ENCODE measurements at places on chromosomes 13 and 19. TPM values are rescaled to one million over a fixed set of nuclear protein-coding genes. Genes with fewer than 3 reads are reported as not detected.

DNA sequence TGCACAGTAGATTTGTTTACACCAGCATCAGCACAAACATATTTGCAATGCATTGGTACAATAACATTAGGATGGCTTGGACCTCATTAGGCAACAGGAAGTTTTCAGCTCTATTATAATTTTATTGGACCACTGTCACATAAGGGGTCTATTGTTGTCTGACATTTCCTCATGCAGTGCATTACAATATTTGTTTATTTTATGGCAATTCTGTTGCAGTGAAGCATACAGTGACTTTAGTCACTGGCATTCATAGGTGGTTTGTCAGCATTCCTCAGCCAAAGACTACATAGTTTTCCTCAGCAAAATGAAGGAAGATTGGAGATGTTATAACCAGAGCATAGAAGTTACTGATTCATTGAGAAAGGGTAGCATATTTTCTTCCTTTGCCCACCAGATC is 1732.9 kb downstream of the PCDH9 start:
- DNase-seq, result peak; percentile 73

- no peak for DNase-seq
Measured at GRCh38 chr13:43171489-43171888, 148.1 kb downstream of the DNAJC15 start.

DNA sequence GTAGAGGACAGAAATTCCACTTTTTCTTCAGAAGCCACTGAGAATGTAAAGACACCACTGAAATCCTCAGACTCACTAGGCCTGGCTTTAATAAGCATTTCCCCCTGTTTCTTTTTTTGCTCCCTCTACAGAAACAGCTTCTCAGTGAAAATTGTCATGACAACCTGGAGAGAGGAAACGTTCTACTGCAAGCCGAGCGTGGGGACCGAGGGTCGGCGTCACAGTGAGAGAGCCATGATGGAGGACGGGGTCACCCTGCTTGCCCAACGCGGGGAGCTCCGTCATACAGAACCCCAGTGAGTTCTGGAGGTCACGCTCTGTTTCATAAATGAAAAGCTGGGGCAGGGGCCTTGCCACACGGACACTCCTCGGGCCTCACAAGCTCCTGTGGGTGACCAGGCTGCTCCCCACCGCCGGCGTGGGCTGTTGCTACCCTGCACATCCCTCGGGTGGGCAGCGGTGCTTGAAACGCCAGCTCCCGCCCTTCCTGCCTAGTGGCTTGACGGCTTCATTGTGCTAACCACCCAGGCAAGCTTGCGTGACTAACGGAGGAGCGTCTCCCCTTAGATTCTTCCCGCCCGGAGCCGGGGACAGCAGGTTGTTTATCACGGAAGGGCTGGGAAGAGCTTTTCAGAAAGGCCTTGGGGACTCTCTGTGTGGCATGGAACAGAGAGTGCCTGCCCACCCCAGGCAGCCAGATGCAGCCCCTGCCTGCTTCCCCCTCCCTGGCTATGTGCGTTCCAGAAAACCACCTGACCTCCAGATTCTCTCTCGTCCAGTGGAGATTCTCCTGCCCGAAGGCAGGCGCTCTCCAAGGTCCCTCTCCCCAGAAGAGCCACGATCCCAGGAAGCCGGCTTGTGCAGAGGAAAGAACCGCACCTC is 153.6 kb downstream of the KATNAL1 start:
- DNase-seq, result peak; percentile 44

DNA sequence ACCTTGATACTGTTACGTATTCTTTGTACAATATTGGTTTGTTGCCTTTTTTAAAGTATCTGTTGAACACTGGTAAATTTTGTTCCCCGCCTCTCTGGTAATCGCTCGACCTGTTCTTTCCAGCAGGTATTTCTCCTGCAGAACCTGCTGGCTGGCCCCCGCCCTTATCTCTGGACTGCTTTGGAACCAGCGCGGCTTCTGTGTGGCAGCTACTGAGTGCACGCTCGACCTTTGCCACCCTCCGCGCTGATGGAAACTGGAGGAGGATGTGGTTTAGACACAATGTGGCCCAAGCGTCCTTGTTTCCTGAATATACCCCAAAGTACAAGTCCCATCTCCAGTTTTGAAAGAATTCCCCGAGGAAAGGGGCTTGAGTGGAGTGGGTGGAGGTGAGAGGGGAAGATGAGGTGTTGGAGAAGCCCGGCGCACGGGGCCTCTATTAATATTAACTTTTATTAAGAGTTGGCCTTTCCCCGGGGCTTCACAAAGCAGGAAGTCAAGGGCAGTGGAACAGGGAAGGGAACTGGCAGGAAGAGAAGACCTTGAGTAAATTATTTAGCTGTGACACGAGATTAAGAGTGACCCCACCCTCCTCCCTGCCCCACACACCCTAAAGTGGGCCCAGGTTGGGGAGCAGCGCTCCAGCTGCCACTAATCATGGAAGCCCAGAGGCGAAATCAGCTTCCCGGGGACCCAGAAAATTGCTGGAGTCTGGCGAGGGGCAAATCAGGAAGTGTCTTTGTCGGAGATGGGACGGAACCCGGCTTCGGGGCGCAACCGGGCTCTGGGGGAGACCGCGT is 16.0 kb downstream of the CDX2 start:
- DNase-seq, result peak; percentile 1

GRCh38 chr13:65677906-65678305 is 1552.2 kb downstream of the PCDH9 start:
- peak; percentile 9 for DNase-seq

GRCh38 chr13:106417467-106418110 is 117.9 kb downstream of the EFNB2 start:
- DNase-seq, result no peak

DNA sequence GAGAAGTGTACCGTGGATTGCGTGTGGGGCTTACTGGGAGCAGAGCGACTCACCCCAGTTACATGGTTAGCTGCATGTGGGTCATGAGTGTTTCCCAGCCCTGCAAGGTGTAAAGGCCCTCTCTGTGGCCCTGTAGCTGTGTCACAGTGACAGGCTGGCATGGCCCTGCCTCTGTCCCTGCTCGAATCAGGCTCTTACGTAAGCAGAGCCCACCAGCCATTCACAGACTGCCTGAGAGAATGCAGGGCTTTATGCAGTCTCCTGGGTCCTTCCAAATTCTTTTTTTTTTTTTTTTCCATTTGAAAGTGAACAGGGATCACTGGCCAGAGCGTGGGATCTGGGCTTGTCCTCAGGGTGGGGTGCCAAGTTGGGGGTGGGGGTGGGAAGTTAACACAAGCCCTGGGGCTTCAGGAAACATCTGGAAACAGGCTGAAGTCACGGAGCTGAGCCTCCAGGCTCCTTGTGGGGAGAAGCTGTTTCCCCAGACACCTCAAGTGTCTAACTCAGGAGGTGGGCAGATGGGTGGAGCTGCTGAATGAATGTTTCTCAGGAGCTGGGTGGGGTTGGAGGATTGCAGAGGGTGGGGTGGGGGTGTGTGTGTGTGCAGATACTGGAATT is 13.4 kb downstream of the TECR start:
- DNase-seq, result no peak

GRCh38 chr13:30873499-30873898 is 32.6 kb upstream of the MEDAG start:
- DNase-seq, result no peak

- peak; percentile 32 for DNase-seq
Measured at GRCh38 chr13:25806264-25806974, 245.4 kb downstream of the SHISA2 start.

- DNase-seq, result no peak
Measured at GRCh38 chr19:19094513-19094912, 30.7 kb downstream of the SLC25A42 start.

GRCh38 chr13:32790731-32791130 is 204.5 kb downstream of the PDS5B start:
- peak; percentile 4 for DNase-seq

DNA sequence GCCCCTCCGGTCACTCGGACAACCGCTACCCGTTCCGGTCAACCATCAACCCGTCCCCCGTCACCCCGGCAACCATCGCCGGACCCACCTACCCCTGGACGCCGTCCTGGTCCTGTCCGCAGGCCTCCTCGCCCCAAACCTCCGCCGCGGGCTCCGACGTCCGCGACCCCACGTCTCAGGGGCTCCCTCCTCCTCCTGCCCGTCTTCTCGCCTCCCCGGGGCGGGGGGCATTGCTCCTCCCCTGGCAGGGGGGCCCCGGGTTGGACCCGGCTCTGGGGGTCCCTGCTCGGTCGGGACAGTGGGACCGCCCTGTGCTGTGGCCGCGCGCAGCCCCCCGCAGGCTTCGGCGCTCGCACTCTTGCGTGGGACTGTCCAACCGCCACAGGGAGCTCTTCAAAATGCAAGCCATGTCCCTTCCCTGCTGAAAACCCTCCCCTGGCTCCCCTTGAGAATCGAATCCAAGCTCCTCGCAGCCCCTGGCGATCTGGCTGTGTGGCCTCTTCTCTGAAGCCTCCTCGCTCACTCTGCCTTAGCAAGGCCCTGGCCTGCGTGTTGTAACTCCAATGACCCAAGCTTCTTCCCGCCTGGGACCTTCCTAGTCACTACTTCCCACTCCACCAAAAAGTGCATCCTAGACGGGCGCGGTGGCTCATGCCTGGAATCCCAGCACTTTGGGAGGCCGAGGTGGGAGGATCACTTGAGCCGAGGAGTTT is 8.4 kb downstream of the EPHX3 start:
- DNase-seq, result no peak

- no peak for DNase-seq
Measured at GRCh38 chr19:13537454-13537853, 31.2 kb upstream of the CACNA1A start.

GRCh38 chr19:40542202-40542859 is 34.3 kb upstream of the SHKBP1 start:
- DNase-seq, result no peak

- no peak for DNase-seq
Measured at GRCh38 chr19:34308381-34309367, 54.3 kb downstream of the GARRE1 start.

DNA sequence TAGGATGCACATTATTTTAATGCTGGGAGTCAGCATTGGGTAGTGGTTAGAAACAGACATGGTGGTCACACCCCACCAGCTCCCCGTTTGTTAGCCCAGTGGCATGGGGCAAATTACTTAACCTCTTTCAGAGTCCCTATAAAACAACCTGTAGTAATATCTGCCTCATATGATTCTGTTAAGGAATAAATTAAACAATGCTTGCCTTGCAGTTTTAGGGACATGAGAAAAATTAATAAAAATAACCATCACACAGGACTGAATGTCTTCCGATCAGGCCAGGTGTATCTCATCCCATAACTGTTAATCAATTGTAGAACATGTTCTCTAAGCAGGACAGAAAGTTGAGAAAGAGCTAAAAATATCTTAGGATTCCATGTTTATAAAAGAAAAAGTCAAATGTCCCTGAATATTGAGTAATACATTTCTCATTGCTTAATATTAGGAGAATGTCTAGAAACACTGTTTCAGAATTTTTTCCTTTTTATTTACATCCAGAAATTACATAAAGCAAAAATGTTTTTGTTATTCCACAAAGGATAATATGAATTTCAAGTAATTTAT is 196.5 kb downstream of the GPC6 start:
- DNase-seq, result no peak

DNA sequence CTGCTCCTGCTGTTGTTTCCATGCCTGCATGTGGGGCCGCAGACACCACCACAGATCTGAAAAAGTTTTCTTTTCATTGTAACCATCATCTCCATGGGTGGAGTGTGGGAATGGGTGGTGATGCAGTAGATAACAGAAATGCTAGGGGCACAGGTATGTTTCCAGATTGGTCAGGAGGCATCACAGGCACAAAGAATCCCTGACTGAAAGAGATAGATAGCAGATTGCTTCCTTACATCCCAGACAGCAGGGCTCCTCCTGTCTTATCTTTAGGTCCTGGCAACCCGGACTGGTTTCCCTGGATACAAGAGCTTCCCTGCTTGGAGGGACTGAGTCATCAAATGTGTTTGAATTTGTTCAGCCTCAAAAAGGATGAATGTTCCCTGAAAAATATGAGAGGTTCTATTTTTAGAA is 1937.6 kb downstream of the PCDH9 start:
- DNase-seq, result no peak

DNA sequence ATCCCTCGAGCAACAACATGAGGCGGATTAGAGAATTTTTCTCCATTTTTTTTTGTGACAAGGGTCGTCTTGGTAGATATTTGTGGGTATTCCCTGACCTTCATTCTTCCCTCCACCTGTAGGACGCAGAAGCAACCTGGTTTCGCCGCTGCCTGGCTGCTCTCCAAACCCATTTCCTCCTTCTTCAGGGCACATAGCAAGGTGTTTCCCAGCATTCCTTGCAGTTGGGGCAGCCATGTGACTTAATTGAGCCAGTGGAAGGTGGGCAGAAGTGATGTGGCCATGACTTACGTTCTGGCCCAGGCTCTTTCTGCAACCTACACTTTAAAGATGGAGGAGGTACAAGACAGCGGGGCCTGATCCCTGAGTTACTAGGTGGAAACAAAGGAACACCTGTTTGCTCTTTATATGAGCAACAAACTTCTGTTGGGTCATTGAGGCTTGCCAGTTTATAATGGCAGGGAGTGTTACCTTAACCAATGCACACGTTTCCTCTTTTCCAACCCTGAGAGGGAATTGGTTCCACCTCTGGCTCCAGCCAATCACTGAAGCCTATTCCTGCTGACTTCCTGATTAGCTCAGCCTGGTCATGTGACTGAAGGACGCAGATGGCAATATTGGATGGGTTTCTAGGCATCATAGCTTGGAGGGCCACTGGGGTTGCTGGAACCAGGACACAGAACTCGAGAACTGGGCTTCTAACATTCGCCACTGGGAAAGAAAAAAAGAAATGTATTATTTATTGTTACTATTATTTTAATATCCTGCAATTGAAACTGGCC is 30.8 kb upstream of the ZNRF4 start:
- no peak for DNase-seq

DNA sequence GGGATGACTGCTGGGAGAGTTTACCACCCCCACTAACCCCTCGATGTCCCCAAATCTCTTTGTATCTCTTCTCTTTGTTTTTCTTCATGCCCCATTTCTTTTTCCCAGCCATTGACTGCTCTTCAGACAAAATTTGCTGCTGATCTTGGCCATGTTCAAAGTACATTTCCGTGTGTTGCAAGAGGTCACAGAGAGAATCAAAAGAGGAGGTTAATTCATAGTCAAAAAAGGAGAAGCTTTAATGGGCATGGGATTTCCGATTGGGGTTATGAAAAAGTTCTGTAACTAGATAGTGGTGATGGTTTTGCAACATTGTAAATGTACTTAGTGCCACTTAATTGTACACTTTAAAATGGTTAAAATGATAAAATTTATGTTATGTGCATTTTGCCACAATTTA is 121.1 kb downstream of the FLT1 start:
- no peak for DNase-seq

- no peak for DNase-seq
Measured at GRCh38 chr13:110234532-110234931, 72.4 kb downstream of the COL4A1 start.

GRCh38 chr13:102960959-102961358 is 105.3 kb downstream of the SLC10A2 start:
- no peak for DNase-seq

ACP5 gene
- 3.1 TPM for total RNA-seq

DHPS gene
- 42.8 TPM for total RNA-seq

SLC17A7 gene
- not detected for total RNA-seq

PDE4C gene
- total RNA-seq, result under 0.01 TPM

KIR2DL3 gene
- not detected for total RNA-seq

SLAIN1 gene
- 14.1 TPM for total RNA-seq

CLEC17A gene
- total RNA-seq, result not detected

RASAL3 gene
- 0.17 TPM for total RNA-seq

LIN7B gene
- 2.5 TPM for total RNA-seq

SMIM24 gene
- 0.50 TPM for total RNA-seq

Measured in renal cortical epithelial cell (primary cell).